Activated naive CD4-positive, alpha-beta T cell treated with anti-CD3 and anti-CD28 coated beads for 36 hours (primary cell): ENCODE measurements at places on chromosomes 2 and 18.

- DNase-seq = no peak
Measured at GRCh38 chr2:174259981-174260380, 11.6 kb upstream of the OLA1 start.

DNA sequence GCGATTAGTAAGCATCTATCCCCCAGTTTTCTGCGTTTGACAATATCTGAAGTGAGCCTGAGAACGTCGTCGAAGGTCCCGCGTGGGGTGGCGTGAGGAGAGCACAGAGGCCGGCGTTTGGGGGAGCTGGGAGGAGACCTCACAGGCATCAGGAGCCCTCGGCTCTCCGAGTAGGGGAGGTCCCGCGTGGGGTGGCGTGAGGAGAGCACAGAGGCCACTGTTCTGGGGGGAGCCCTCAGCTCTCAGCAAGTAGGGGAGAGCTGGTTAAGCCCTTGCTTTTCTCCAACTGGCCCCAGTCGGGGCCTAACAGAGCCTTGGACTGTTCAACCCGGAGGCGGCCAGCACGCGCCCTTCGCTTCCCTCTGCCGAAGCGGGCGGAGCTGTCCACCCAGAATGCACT, 134.3 kb downstream of the NFATC1 start:
- DNase-seq = no peak

DNA sequence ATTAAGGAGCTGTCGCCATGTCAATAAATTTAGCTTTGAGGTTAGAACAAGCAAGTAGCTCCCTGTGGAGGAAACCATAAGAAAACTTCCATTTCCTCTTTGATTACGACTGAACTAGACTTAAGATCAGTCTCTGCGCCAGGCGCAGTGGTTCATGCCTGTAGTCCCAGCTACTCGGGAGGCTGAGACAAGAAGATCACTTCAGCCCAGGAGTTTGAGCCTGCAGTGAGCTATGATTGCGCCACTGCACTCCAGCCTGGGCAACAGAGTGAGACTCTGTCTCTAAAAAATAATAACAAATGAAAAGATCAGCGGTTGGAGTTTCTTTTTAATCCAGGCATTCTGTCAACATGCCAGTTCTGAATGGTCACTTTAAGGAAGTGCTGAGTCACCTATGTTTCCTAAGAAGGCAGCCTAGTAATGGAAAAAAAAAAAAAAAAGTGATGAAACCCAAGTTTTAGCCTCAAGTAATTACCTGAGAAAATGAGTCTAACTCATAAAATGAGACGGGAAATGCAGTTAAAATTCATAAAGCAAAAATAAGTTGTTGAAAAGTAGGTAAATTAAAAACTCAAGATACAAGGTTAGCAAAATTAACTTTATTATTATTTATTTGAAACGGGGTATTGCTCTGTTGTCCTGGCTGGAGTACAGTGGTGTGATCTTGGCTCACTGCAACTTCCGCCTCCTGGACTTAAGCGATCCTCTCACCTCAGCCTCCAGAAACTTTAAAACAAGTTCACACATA, 10.2 kb downstream of the C18orf32 start:
- DNase-seq = no peak

GRCh38 chr2:238716585-238716984, 131.3 kb upstream of the TWIST2 start:
- no peak for DNase-seq

DNA sequence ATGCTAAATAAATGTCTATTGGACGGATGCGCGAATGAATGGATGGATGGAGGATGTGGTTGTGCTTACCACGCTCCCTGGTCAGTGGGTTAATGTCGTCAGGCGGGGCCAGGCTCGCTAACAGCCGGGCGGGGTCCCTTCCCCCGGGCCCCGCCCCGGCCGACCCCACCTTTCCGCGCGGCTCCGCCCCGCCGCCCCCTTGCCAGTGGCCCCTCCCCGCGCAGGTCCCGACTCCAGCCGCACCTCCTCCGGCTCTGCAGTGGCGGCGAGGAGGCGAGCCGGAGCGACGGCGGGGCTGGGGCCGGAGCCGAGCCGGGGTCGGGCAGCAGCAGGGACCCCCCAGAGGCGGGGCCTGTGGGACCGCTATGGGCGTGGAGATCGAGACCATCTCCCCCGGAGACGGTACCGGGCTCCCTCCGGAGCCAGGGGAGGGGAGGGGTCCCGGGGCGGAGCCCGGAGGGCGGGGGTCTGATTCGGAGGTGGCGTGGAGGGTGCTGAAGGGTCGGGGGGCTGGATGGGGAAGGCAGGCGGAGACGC, at the start of gene FKBP1B:
Gene FKBP1B (plus strand): TSS at position 257 of the 537 bp plus-strand sequence. CDS start 109 bp downstream, at position 366.
- peak; percentile 44 for DNase-seq

- no peak for DNase-seq
Measured at GRCh38 chr2:99086385-99086784, 55.1 kb upstream of the C2orf15 start.

DNA sequence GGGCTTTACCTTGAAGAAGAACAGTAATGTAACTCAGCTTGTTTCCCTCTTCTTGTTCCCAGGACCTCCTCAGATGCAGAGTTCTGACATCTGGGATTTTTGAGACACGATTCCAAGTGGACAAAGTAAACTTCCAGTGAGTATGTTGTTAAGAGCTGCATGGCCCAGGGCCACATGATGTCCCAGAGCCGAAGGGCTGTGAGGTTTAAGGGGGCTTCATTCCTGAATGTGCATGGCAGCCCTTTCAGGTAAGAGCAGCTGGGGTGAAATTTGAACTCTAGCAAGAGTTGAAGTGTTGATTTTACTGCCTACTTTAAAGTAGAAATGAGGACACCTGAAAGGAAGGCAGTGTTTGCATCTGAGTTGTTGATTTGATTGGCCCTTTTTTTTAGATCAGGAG, 13.3 kb downstream of the CHMP1B start:
- no peak for DNase-seq

- DNase-seq = no peak
Measured at GRCh38 chr2:72926368-72926767, 9.0 kb downstream of the EMX1 start.

DNA sequence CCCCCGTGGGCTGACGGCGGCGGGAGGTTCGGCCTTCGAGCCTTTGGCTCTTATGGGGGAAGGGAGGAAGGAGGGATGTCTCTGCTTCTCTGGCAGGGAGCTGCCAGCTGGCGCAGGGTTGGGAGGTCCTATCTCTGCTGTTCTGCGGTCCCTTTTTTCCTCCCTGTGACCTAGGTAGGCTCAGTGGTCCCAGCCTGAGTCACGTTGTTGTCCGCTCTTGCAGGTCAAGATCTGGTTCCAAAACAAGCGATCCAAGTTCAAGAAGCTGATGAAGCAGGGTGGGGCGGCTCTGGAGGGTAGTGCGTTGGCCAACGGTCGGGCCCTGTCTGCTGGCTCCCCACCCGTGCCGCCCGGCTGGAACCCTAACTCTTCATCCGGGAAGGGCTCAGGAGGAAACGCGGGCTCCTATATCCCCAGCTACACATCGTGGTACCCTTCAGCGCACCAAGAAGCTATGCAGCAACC, 2.5 kb downstream of the DLX1 start:
- DNase-seq = no peak

GRCh38 chr2:211868996-211869533, 669.5 kb downstream of the ERBB4 start:
- no peak for DNase-seq

- DNase-seq = no peak
Measured at GRCh38 chr18:44229693-44230108, 451.0 kb upstream of the SETBP1 start.

DNA sequence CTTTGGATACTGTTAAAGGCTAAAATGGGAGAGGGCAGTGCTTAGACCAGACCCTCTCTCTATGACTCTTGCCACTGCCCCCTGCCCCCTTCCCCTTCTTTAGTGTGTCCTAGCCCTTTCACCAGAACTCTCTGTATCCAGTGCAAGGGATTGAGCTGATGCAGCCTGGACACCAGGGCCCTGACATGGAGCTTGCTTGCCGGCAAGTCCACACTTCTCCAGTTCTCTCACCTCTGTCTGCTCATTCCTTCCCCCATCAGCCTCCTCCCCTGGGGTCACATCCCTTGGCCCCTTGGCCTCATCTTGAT, 1.5 kb upstream of the WNT6 start:
- no peak for DNase-seq

- DNase-seq = no peak
Measured at GRCh38 chr2:66389651-66390131, 45.2 kb upstream of the MEIS1 start.

DNA sequence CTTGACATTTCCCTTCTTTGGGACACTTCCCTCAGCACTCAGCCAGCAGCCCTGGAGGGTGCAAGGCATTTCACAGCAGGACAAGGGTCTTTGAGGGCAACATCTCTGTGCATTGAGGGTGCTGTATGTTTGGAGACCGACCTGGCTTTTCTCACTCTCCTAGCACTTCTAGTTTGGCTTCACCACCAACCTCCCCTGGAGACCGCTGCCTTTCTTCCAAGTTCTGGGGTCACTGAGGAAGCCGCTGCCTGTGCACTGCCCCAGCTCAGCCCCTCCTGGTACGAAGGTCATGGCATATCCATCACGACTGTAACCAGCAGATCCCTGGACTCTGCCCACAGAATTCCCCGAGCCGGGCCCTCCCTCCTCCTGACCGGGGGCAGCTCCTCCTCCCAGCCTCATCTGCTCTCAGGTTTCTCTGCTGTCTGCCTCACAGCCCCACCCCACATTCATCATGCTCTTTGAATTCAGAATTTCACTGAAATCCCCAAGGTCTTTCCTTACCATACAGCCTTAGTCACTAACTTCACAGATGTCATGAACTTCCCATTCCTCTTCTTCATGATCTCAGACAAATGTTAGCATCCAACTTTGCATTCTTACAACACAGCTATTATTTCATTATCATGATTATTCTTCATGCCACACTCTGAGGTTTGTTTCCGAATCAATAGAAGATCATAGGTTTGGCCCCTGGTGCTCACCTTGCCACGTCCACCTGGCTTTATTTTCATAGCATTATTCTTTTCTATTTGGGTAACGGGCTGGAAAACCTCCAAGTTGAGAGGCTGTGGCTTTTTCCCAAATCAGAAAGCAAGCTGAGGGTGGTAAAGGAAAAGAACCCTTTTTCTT, 113.0 kb upstream of the COPS8 start:
- DNase-seq = no peak

GRCh38 chr2:192090911-192091310, 103.8 kb downstream of the TMEFF2 start:
- DNase-seq = no peak

- no peak for DNase-seq
Measured at GRCh38 chr2:57209799-57210198, 836.8 kb upstream of the VRK2 start.

GRCh38 chr2:127520424-127520823, 5.9 kb downstream of the IWS1 start:
- DNase-seq = no peak

GRCh38 chr2:232219496-232219870, 159.1 kb upstream of the ALPP start:
- no peak for DNase-seq

DNA sequence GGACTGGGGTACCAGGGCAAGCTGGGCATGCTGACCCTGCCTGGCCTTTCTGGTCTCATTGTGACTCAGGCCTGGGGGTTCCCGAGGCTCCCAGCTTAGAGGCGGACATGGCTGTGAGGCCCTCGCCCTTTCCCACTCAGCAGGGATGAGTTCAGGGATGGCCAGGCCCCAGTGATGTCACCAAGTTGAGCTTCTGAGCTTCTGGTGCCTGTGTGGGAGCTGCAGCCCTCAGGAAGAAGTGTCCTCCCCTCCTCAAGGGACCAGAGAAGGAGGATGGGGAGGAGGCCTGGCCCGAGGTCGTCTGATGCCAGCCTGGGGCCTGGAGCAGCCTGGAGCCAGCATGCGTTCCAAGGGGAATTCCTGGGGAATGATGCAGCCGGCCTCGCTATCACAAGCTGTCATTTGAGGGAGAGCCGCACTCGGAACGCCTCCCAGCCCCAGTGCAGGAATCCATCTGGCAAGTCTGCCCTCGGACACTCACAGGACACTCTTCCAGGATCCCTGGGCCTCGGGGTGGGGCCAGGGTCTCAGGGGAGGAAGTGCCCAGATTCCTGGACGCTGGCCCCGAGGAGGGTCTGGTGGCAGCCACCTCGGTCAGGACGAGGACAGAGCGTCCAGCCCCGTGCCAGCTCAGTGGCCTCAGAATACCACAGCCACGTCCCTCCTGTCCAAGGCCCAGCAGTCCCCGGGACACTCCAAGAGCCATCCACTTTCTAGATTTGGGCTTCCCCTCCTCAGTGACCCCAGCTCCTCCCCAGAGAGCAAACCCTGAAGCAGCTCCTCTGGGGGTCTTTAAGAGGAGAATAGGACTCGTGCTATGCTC, 61.2 kb upstream of the GPC1 start:
- DNase-seq = no peak
